Left lung (tissue), 14 donors: ENCODE measurements at places on chromosomes 16 and 17.

GRCh38 chr17:39231091-39231561 lies 5.4 kb upstream of the STAC2 start:
- no peak for DNase-seq

- no peak for DNase-seq
Measured at GRCh38 chr16:49000594-49000993, 281.0 kb downstream of the CBLN1 start.

DNA sequence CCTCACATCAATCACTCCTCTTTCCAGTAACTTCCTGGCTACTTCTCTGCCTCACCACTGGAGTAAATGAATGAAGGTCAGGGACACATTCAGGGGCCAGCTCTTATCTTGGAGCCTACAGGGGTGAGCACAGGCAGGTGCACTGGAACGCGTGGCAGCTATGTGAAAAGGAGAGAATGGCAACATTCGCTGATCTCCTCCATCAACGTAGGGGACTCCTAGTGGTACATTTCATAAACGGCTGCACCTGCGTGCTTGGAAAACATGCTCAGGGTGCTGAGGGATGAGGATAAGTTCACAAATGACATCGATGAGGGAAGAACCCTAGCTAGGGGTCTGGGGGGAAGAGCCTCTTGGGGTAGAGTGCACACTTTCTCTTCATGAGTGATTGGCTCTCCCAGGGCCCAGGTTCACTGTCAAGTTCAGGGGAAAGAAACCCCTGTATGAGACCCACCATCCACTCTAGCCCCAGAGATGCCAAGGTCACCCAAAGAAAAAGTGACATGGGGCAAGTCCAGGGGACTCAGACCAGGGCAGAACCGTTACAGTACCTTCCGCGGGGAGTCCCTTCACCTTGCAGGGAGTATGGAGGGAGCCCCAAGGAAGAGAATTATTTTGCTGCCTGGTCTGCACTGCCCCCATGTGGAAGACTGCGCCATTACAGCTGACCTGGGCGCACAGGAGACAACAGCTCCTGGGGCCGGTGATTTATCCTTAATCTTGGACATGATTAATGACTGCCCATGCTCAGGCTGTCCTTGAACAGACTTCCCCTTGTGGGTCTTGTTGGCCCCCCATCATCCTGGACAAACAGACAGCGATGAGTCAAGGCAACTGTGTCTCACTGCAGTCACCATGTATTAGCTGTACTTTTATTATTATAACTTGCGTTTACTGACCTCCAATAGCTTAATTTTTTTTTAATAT lies 30.1 kb downstream of the VAC14 start:
- DNase-seq: no peak

DNA sequence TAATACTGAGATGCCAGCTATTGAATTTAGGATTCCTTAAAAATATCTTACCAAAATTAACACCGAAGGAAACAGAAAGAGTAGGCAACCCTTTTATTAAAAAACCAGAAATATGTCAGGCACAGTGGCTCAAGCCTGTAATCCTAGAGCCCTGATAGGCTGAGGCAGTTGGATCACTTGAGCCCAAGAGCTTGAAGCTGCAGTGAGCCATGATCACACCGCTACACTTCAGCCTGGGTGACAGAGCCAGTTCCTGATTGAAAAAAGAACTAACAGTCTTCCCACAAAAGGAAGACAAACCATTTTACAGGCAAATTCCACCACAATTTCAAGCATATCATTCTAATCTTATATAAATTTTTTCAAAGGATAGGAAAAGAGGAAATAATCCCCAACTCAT lies 15.6 kb downstream of the SLFN12 start:
- DNase-seq: no peak

GRCh38 chr17:2335726-2336214 lies 487 bp downstream of the TSR1 start:
- DNase-seq: peak; percentile 43

GRCh38 chr16:2981177-2981898 lies 1.1 kb upstream of the PKMYT1 start:
- DNase-seq: no peak

DNA sequence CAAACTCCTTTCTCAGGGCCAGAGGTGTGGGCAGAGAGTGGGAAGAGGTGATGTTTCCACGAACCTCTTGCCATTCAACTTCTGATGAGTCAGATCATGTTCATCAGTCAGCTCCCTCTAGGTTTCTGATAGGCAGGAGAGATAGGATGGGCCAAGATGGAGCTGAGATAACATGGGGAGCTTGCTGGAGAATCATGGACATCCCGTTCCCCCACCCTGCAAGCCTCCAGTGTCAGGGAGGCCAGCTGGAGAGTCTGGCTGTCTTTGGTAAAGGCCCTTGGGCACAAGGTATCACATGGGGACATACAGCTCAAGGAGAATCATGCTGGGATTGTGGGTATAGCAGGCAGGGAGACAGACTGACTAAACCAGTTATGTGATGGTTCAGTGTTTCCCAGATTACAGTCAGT lies 136.0 kb upstream of the IRX3 start:
- no peak for DNase-seq

- no peak for DNase-seq
Measured at GRCh38 chr17:16013943-16014407, 14.4 kb downstream of the TTC19 start.

- peak; percentile 13 for DNase-seq
Measured at GRCh38 chr16:1030473-1030901, 42.1 kb upstream of the SSTR5 start.

GRCh38 chr17:13400491-13400890 lies 201.2 kb downstream of the HS3ST3A1 start:
- DNase-seq: no peak

- peak; percentile 63 for DNase-seq
Measured at GRCh38 chr17:83176623-83177583, 97.5 kb downstream of the METRNL start.

DNA sequence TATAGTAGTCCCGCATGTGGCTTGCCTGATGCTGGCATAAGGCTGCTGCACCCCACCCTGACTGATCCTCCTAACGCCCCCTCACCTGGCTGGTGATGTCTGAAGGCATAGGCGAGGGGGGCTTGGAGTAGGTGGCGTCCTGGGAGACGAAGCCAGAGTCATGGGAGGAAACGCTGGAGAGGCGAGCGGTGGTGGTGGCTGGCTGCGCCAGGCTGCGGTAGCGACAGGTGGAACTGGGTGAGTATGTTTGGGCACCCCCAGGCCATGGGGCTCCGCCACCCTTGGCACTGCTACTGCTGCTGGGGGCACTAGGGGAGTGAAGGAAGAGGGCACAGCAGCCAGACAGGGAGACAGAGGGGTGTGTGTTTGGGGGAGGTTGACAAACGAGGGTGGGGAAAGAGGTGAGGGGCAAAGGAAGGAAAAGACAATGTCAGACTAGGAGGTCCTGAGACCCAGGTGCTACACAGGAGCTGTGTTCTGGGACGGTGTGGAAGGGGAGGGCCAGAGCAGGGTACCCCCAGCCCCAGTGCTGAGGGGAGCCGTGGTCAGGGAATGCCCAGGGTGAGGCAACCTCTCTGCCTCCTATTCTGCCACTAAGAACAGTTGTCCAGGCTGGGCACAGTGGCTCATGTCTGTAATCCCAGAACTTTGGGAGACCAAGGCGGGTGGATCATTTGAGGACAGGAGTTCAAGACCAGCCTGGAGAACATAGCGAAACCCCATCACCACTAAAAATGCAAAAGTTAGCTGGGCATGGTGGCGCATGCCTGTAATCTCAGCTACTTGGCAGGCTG lies 11.4 kb downstream of the MTSS2 start:
- no peak for DNase-seq

DNA sequence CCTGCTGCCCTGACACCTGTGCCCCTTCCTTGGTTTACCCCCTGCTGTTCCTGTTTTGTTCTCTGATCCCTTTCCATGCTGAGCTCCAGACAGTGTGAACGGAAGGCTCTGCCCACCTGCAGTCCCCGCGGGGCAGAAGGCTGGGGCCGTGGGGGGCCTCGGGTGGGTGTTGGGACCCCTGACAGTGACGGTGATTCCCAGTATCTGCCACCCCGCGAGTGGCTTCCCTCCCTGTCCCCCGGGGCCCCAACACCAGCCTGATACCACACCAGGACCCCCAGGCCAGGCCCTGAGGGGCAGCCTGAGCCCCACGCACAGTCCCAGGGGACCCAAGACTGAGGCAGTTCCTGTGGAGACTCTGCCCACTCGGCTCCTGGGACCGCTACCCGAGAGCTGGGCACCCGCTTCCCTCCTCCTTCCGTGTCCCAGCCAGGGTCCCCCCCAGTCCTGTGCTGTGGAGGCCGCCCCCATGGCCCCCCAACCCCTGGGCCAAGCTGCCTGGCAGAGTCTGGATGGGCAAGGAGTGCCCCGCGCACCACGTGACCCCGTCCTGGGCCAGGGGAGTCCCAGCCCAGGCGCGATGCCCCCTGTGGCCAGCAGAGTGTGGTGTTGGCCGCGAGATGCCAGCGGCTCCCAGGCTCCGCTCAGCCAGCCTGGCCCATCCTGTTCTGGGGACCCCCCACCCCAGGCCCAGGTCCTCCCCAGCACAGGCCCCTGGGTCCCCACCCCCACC lies 10.0 kb upstream of the C1QTNF8 start:
- DNase-seq: peak; percentile 46

GRCh38 chr17:27546624-27547300 lies 84.2 kb upstream of the LGALS9 start:
- no peak for DNase-seq

- DNase-seq: no peak
Measured at GRCh38 chr16:5412731-5413130, 315.1 kb upstream of the EEF2KMT start.

DNA sequence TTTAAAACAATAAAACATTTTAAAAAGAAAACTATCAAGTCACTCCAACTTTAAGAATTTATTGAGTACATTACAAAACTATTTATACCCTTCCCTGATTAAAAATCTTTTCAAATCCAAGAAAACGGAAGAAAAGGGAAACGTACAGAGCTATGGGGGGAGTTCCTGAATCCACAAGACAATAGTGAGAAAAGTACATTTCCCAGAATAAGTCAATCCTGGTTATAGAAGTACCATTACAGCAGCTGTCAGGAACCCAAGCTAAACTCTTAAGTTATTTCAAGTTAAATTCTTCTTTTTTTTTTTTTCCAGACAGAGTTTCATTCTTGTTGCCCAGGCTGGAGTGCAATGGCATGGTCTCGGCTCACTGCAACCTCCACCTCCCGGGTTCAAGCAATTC lies 45.7 kb downstream of the SPOP start:
- no peak for DNase-seq

GRCh38 chr16:55640701-55641327 lies 15.0 kb upstream of the SLC6A2 start:
- no peak for DNase-seq

DNA sequence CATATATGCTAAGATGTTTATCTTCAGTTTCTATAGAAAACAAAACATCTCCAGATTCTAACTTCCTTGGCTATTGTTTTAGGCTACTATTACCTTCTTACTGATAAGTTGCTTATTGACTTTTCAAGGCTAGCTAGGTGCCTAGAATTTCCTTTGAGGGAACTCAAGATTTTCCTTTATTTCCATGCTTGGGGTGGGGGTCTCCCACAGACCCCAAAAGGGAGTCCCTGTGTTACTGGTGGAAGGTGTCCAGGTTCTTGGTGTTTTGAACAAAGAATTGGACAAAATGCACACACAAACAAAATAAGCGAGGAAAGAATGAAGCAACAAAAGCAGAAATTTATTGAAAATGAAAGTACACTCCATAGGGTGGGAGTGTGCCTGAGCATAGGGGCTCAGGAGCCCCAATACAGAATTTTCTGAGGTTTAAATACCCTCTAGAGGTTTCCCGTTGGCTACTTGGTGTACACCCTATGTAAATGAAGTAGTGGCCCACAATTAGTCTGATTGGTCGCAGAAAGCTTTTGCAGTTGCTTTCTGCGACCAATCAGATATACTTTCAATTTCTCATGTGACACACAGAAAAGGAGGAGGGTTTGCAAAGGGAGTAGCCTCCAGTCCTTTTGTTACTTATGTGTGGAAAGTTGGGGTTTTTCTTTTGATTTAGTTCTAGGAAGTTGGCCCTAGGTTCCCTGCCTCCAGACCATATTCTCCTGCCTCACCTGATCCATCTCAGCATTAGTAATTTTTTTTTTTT lies 67.5 kb downstream of the MARF1 start:
- DNase-seq: no peak

GRCh38 chr17:76491271-76492122 lies 9.7 kb downstream of the RHBDF2 start:
- no peak for DNase-seq

DNA sequence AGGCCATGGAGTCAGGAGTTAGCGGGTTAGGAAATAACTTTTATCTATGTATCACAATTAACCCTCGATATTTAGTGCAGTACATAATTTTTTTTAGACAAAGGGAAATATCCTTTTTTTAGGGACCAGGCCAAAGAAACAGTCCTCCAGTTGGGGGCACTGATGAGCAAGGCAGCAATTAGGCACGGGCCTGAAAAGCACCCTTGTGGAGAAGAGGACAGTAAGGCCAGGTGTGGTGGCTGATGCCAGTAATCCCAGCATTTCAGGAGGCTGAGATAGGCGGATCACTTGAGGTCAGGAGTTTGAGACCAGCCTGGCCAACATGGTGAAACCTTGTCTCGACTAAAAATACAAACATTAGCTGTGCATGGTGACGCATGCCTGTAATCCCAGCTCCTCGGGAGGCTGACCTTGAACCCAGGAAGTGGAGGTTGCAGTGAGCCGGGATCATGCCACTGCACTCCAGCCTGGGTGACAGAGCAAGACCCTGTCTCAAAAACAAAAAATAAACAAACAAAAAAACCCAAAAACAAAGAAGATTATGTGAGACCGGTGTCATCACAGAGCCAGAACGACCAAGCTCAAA lies 158.3 kb upstream of the NOL11 start:
- DNase-seq: no peak

DNA sequence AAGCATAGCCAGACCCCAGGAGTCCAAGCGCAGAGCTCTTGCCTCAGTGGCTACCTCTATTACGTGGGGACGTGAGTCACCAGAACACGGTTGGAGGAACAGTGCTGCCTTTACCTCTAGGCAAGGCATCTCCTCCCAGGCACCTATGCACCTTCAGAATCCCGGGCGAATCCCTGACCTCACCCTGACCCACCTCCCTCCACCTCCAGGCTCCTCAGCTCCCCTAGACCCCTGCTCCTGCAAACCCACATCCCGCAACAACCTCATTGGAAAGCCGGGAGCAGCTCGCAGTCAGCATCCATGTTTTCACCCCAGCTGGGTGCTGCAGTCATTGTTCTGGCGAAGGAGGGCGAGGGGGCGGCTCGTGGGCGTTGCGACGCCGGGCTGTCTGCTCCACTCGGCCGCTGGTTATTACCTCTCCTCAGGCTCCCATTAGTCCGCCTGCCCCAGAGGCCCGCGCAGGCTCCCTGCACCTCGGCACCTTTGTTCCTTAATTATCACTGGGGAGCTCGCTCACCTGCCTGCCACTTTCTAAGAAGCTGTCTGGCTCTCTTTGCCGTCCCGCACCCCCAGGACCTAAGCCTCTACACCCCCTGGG lies 24.6 kb upstream of the DLX4 start:
- DNase-seq: no peak
